ENCODE measurements at places on chromosomes 7 and 10.

GRCh38 chr7:128164061-128164954 lies 76.8 kb upstream of the LEP start:
- peak; percentile 63 for DNase-seq

DNA sequence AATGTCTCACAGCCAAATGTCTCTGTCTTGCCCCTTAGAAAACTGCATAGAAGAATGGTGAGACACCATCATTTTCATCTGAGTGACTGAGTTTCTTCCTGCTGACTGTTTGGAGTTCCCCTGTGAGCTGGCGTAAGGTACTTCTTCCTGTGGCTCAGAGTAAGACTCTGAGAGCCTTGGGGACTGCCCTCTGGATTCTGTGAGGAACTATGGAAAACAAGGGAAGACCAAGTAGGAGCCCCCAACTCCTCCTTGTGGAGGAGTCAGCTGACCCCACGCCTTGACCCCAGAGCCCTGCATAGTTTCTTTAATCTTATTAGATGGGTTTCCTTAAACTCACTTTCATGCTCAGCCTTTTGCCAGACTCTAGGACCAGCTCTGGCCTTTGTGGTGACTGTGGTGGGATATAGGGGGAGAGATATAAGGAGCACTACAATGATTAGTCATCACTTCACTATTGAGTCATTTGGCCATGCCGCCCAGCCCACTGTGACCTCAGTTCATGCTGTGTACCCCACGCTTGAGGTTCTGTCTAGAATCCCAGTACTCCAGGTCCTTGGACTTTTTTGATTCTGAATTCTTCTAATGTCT lies 51.8 kb upstream of the FAM133B start:
- peak; percentile 46 for DNase-seq

- peak; percentile 32 for DNase-seq
These were observed 552.5 kb upstream of the FOXK1 start for GRCh38 chr7:4129481-4130122.

GRCh38 chr10:12841426-12841825 lies 160.1 kb downstream of the CCDC3 start:
- DNase-seq: no peak

DNA sequence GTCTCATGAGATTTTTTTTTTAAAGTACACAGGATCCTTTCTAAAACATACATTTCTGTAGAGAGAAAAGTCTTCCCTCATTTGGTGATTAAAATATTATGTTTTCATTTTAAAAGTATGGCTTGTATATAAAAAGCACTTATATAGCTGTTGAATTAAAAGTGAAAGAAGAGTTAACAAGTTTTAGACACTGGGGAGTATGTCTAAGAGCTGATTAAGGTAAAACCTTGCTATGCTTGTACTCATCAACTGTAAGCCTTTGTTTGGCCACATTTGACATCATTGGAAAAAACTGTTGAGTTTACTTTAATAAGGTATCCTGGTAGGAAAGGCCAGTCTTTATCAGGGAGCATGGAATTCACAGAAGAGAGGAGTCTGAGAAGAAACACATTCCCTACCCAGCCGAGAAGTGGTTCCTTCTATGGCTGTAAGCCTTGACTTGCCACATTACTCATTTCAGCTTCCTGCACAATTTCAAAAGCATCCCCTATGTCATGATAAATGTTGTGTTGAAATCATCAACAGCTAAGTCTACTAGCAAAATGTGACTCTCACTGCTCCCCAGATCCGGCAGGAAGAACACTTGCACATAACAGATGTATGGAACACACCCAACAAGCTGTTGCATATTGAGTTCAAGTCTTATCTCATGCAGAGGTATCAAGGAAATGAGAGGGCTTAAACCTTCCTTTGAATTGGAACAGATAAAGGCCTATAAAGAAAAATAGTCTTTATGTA lies 171.8 kb upstream of the CDK1 start:
- DNase-seq: no peak

All from MG63 (cell line).